ENCODE measurements at places on chromosomes 3 and 15.
A peak's percentile ranks its signal among the peaks of the same experiment; 100 is the strongest.

- peak; percentile 43 for DNase-seq
Observed at GRCh38 chr3:5188419-5189221, 1.1 kb downstream of the EDEM1 start.

GRCh38 chr15:27490867-27491595, 520.0 kb downstream of the GABRG3 start:
- DNase-seq = no peak

DNA sequence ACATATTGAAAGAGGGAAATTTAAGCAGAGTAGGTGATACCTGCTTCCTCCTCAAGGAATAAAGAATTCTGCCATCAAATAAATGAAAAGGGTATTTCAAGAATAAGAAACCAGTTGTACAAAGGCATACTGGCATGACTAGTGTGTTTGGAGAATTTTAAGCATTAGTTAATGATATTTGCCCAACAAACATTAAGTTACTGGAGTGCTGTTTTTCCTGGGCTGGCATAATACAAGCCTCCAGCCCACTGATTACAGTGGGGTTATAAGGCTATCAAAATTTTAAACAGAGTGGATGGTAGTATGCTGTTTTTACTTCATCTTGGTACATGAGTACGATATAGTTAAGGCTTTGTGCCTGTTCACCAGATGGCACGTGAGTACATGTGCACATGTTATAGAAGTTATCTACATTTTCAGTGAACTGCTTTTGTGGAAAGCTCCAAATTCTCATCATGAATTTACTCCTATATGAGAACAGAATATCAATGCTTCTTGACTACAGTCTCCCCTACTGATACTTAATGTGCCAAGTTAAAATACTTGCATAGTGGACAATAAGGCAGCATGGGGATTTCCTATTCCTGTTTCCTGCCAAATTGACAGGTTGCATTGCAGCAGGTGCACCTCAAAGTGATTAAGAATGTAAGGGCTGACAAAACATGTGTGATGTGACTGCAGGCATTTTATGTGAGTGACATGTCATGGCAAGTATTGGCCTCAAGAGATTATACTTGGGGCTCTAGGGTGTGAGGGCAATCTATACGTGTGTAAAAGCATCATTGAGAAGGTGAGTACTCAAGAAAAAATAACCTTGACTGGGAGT, 14.9 kb downstream of the NAALADL2 start:
- no peak for DNase-seq

DNA sequence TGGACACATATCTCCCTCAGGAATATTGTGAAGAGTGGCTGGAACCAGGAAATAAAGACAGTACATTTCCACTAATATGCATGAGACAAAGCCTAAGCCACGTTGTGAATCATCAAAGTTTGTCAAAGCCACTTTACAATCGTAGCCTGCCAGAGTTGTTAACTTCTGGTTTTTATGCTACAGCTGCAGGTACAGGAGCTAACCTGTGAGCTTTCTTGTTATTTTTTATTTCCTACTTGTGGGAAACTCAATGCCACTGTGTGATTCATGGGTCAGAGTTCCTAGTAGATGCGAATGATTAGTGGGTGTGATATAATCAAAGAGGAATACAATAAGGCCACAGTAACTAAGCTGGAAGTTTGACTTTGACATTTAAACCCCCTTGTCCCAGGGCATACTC, 44.4 kb upstream of the TEX9 start:
- DNase-seq = no peak

DNA sequence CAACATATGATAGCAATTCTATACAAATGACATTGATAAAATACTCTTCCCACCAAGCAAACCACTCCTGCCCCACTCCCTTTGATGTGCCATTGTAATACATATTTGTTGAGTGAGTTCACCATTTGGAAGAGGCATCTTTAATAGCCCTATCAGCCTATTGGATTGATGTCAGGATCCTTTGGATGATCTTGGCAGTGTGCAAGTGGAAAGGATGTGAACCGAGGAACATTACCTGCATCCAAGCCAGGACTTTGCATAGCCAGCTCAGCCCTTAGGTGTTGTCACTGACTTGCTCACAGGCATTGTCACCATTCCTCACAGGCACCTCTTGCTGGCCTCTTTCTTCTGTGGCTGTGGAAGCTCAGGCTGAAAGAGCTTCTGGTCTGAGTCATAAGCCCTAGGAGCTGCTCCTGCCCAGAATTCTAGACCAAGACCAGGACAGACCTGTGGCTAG, 16.5 kb upstream of the TIMP4 start:
- DNase-seq = no peak

GRCh38 chr3:60967141-60967540, 284.1 kb downstream of the FHIT start:
- DNase-seq = no peak

DNA sequence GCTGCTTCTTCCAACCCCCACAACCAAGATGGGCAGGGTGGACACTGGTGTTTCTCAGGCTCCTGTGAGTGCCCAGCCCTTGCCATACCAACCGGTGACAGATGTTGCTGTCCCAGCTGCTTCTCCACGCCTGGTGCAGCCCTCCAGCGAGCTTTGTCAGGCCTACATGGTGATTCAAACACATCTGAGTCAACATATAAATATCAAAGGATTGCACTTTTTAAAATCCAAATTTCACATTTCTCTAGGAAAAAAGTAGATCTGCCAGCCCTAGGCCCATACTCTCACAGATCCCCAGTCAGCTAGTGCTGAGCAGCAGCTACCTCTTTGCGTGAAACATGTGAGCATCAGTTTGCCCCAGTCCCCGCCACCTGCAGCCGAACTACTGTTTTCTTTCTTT, 52.7 kb downstream of the RPN1 start:
- DNase-seq = no peak

DNA sequence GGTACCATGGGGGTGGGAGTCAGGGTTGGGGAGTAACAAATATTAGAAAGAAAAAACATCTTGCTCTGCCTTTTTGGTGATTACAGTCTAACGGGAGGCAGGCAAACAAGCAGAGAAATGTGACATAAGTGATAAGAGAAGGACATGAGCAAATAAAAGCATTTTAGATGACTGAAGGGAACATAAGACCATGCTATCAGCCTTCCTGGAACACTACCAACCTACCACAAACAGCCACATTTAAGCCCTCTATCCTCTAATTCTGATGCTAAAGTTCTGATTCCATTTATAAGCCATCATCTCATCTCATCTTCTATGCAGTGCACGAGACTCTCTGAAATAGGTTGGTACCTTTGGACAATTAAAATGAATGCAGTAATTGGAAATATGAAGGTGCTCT, 243.4 kb upstream of the P2RY1 start:
- DNase-seq = no peak

DNA sequence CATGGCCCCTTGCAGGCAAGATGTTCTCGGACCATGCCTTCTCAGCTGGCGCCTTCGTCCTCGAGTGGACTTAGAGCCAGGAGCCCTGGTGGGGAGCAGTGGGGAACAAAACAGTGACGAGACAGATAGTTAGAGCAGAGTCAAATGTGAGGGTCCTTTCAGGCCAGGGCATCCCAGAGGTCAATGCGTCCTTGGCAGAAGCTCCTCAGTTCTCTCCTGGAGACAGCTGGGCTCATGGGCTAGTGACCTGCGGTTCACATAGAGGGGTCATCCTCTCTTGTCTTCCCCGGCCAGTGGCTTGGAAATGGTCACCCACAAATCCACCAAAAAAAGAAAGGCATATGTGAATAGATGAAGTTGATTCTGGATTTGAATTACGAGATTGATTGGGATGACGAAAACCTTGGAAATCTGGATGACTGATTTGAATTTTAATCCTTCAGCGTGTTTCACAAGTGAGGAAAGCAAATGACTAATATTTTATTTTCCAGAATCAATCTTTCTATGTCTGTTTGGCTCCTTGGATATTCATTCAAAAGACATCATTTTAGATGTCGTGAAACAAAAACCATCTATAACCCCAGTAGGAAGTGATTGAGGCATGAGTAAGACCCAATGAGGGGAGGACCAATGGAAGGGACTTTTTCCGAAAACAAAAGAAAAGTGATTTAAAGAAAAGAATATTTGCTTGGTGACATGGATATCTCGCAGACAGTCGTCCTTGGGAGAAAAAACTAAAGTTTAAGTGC, 84.5 kb downstream of the ASB7 start:
- no peak for DNase-seq

DNA sequence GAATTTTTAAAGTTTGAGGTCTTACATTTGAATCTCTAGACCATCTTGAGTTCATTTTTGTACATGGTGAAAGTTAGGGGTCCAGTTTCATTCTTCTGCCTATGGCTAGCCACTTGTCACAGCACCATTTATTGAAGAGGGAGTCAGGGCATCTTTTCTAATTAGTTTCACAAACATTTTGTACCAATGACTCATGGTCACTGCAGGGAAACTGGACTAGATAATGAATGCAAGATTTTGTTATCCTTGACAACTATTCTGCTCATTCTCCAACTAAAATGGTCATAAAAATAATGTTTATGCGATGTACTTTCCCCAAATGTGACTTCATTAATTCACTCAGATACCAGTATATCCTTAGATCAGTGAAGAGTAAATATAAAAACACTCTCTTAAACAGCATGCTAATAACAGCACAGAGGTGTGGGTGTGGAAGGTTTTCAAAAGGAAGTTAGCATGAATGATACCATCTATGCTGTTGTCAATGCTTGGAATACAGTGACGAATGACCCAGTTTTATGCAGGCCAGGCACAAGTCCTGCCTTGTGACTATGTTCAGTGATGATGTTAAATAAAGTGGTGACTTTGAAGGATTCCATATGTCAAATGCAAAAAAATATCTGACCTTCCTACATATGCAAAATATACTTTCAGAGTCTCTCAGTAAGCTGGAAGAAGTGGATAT, 314.9 kb upstream of the TMCO5A start:
- DNase-seq = no peak

GRCh38 chr3:65026151-65026550, 338.4 kb upstream of the ADAMTS9 start:
- DNase-seq = no peak

Data from stimulated activated CD4-positive, alpha-beta T cell treated with anti-CD3 and anti-CD28 coated beads, TNF-alpha, amount 100 ng/mL, for 4 hours (primary cell).